ENCODE measurements at places on chromosomes 11 and 22.

- no peak for DNase-seq
These were observed 4.0 kb downstream of the VWCE start for GRCh38 chr11:61290905-61291690.

DNA sequence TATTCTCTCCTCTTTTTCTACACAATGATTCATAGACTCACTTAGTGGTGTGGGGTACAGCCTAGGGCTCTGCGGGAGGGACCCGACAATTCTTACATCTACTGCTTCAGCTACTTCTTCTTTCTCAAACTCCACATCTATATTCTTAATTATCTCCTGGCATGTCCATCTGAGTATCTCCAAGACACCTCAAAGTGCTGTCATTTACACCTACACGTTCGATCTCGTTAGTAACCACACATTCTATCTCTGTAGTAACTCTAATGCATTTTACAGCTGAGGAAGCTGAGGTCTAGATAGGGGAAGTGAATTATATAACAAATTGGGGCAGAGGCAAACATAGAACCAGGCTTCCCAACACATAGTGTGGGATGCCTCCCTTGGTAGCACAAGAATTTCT, 27.7 kb upstream of the RRM1 start:
- no peak for DNase-seq

DNA sequence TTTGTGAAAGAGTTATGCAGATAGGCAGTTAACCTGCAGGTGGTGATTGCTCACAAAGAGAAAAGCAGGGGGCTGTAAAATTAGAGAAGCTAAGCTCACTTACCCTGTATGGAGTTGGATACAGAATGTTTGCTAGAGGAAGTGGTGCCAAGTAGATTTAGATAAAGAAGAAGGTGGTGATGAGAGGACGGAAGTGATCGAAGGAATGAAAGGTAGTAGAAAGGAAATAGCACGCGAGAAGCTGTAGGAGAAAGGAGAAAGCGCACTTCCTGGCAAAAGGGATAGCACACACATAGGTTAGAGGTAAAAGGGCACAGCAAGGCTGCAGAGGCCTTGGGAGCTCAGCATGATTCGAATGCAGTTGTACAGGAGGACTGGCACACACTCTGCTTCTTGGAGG, 87.3 kb upstream of the CTSC start:
- DNase-seq: no peak

GRCh38 chr22:35872451-35872850, 154.8 kb downstream of the APOL5 start:
- no peak for DNase-seq

GRCh38 chr11:81979448-81979847, 754.2 kb downstream of the FAM181B start:
- DNase-seq: no peak

- DNase-seq: no peak
These were observed 58.8 kb upstream of the RRAS2 start for GRCh38 chr11:14417617-14418374.

DNA sequence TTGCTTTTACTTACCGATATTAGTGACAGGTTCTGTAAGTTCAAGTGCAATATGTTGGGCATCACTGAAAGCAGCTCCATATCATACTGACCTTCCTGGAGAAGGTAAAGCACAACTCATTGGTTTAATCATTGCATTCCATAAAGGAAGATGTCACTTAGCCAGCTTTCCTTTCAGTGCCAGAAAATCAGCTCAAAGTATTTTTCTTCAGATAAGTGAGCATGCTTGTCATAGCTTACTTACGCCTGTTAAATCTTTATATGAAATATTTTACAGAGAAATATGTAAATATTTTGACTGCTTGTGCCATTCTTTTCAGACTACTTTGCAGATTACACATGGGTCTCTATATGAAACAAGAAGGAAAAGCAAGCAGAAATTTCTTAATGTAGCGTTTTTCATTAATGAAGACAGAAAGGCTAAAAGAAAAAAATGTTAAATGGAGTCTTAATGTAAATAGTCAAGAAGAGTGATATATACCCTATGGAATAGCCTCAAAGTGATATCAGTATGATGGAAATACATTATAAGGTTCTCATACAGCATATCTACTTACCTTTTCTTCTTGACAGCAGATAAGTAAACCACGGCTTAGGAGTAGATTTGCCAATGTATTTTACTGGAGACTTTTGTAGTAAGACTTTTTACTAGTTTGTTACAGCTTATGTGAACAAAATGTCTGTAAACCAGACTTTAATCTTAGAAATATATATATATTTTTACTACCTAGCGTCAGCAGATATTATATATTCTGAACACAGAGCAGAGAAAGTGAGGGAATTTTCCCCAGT, 649.7 kb downstream of the METTL15 start:
- no peak for DNase-seq

Measured in stimulated activated CD8-positive, alpha-beta memory T cell treated with anti-CD3 and anti-CD28 coated beads, Interleukin-15, amount 100 ng/mL, for 24 hours (primary cell).